ENCODE measurements at places on chromosomes 4 and X.

DNA sequence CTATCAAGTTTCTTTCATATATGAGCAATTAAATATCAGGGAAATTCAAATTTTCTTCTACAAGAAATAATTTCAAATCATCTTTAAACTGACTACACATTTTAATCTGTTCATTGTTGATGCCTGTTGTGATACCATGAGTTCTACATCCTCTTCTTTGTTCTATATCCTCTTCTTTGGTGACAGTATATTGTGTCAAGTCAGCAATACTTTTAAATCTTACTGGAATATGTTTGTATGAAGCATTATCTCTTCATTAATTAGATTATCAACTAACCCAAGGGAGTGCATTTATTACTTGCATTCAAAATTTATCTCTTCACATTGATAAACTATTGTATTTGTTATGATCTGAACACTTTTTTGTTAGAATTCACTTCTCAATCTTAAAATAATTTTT lies 275.0 kb upstream of the INTU start:
- no peak for DNase-seq

DNA sequence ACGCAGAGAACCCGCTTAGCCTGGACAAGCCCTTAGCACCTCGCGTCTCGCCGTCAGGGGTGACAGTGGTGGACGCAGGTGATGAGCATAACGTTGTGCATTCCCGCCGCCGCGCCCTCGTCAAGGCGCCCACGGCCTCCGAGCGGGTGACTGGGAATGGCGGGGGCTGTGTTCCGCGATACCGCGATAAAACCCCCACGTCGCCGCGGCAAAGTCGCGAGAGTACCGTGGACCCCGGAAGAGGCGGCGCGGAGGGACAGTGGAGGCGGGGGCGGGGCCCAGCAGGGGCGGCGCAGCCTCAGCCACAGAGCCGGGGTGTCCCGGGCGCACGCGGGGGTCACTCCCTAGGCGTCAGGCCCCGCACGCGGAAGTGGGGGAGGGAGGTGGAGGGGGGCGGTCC lies 53.8 kb downstream of the ZFYVE28 start:
- peak; percentile 56 for DNase-seq

DNA sequence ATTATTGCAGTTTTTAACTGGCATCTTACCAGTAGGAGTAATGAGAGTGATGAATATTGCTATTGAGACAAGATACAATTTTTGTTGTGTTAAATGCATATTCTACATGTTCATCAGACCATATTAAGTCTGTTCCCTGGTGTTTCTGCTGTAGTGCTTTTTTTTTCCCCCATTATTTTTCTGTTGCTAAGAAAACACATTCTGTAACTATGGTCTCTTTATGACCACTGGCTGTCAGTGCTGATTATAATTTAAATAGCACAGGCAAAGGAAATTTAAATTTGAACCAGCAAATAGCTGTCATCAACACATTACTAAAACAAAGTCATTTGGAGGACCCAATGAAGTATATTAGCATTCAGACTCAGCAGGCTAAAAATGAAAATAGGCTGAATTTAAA lies 98.3 kb upstream of the ANKRD50 start:
- DNase-seq: no peak

GRCh38 chr4:161003418-161004057 lies 1160.3 kb downstream of the FSTL5 start:
- DNase-seq: no peak

GRCh38 chr4:122798101-122798500 lies 28.5 kb upstream of the FGF2 start:
- DNase-seq: no peak

GRCh38 chr4:54852054-54852453 lies 194.3 kb downstream of the KIT start:
- DNase-seq: no peak

DNA sequence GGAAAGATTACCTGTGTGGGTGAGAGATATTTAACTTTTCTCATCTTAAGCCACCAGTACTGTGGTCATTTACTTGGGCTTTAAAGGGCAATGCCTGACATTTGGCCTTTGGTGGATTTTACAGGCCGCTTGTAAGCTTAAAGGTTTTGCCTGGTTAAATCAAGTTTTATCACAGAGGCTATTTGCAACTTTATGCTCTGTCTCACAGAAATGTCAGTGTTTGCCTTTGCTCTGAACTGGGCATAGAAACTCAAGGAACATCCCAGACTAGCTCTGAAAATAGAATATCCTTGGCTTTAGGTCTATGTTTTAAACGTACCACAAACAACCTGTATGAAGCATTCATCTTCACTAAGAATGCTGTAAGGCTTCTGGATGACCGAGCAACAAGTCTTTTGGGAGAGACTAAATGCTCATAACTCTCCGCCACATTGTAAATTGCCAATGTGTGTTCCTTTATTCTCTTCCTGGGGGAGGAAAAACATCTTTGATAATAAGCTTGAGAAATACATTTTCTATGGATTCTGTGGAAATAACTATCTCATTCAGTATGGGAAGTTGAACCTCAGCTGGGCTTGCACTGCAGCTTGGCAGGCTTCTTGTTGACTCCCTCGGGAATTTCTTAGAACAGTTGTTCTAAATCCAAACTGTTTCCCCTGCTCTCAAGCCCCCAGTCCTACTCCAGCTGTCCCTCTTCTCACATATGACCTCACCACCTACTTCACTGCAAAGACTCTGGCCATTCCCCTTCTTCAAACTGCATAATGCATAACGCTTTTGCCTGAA lies 105.8 kb upstream of the WDR44 start:
- DNase-seq: no peak

- no peak for DNase-seq
Measured at GRCh38 chr4:149048451-149049143, 606.4 kb upstream of the NR3C2 start.

GRCh38 chrX:130055103-130055502 lies 55.2 kb downstream of the ELF4 start:
- no peak for DNase-seq

- no peak for DNase-seq
Measured at GRCh38 chr4:149409146-149409545, 406.5 kb downstream of the IQCM start.

DNA sequence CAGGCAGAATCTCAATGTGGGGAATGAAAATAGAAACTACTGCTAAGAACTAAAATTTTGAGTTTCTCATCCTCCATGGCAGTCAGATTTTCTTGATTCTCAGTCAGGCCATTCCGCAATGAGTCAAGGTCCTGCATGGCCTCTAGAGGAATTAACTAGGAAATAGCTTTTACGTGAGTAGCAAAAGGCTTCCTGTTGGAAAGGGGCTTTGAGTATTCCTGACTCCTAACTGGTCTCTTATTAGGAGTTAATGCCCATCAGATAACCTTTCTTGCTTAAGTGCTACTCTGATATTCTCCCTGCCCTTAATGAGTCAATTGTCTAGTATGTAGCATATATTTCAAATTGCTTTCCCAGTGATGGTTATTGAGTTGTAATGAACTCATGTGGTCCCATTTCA lies 65.7 kb upstream of the ARHGAP24 start:
- DNase-seq: no peak

- DNase-seq: no peak
Measured at GRCh38 chr4:168853770-168854169, 156.3 kb downstream of the CBR4 start.

GRCh38 chr4:75705198-75705977 lies 19.0 kb upstream of the USO1 start:
- DNase-seq: peak; percentile 9

DNA sequence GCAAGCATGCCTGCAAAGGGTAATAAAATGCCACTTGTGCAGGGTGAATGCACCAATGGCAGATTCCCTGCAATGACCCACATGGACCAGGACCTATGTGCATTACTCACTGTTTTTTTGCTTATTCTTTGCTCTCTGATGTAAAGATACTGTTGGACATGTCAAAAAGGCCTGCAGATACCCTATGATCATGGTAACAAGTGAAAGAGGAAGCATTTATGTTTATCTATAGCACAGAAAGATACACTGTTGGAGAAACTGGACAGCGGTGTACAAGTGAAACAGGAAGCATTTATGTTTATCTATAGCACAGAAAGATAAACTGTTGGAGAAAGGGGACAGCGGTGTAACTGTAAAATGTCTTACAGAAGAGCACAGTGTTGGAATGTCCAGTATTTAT lies 127.5 kb downstream of the PAPSS1 start:
- no peak for DNase-seq

DNA sequence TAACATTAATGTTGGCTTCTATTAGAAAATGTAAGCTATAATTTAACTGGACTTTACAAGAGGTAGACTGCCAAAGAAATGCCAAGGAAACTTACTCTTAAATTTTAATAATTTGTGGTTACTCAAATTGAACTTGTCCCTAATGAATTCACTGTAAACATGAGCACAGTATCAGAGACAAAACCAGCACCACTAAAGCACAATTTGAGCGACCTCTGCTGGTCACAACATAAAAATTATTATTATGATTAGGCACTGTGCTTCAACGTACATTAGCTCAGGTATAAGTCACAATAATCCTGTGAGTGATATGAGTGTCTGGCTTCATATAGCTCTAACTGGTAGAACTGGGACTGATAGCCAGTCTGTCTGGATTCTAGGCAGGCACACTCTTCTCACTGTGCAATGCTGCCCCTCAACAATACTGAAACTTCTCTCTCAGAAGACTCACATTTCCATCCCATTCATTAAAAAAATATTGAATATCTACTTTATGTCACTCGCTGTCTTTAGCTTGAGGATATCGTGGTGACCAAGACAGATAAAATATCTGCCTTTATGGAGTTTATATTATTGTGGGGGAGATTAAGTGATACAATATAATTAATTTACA lies 8.0 kb downstream of the NUDT6 start:
- DNase-seq: no peak

- DNase-seq: no peak
Measured at GRCh38 chrX:154715825-154716224, 35.1 kb downstream of the GAB3 start.

- no peak for DNase-seq
Measured at GRCh38 chrX:12263211-12263610, 124.9 kb downstream of the FRMPD4 start.

DNA sequence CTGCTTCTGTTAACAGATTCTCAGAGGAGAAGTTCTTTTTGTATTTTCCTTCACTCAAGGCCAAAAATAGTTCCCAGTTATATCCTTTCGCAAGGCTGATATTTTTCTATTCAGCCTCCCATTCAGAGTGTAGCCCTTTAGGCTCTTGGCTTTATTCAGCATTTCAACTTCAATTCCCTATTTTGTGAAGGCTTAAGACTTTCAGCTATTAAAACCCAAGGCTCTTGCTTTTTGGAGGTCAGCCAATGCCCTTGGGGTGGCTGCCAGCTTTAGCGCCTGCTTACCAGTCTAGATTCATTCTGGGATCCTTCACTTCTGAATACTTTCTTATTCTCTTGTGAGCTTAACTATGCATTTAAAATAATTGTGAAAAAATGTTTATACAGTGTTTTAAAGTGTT lies 57.3 kb upstream of the ADGRA3 start:
- DNase-seq: no peak

DNA sequence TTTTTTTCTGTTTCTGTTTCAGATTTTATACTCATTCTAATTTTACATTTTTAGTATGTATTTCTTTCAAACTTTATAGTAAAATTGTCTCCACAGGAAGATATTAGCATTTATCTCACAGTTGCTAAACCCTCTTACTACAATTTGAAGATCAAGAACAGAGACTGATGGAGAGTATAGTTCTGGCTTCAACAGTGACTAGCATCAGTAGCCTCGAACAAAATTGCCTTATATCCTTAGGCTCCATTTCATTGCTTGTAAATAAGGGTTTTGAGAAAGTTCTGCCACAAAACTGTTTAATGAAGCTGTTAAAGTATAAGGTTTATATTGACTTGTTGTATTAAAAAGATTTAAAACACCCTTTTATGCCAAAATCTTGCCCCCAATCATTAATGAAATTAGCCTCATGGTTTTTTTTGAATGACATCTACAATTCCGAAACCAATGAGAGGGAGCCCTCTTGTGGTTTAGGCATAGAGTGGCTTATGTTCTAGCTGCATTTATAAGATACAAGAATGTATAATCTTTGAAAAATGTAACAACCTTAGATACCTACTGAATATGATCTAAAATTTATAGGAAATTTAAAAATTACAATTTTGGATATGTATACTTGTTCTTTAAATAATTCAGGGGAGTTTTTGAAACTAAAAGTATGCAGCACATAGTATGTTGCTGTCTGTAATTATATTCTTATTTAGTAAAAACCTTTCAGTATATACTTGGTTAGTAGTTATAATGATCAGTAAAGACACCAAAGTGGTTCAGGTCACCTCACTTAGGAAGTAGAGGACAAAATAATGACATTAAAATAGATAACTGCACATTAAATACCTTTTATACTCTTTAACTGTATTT lies 109.8 kb upstream of the HPGD start:
- no peak for DNase-seq

- DNase-seq: no peak
Measured at GRCh38 chr4:53714236-53715140, 123.2 kb upstream of the LNX1 start.

DNA sequence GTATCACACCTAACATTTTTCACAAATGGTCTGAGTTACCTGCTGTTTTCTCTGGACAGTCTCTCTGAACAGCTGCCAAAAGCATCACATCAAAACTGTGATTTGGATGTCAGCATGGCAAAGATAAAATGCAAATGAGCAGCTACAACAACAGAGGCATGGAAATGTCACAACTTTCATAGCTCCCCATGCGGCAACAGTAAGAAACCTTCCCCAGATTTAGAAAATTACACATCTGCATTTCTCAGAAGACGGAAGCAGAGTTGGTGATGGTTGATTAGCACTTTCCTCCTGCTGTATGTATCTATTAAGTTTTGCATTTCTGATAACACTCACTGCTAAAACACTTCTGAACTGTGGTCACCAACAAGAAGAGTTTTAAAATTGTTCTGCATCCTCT lies 9.7 kb downstream of the PRKG2 start:
- DNase-seq: no peak

GRCh38 chrX:43865791-43866190 lies 16.5 kb downstream of the MAOB start:
- no peak for DNase-seq

- DNase-seq: no peak
Measured at GRCh38 chr4:10963241-10963640, 278.7 kb upstream of the CLNK start.

- no peak for DNase-seq
Measured at GRCh38 chrX:41543025-41543424, 95.9 kb downstream of the NYX start.

- DNase-seq: no peak
Measured at GRCh38 chr4:152368001-152368400, 167.9 kb downstream of the FBXW7 start.

GRCh38 chrX:141936080-141936479 lies 32.4 kb downstream of the MAGEC1 start:
- no peak for DNase-seq

- no peak for DNase-seq
Measured at GRCh38 chr4:122150931-122151330, 1.2 kb upstream of the BLTP1 start.

GRCh38 chrX:115322375-115322774 lies 32.9 kb downstream of the LUZP4 start:
- no peak for DNase-seq

- no peak for DNase-seq
Measured at GRCh38 chrX:105564501-105564900, 257.8 kb upstream of the NRK start.

DNA sequence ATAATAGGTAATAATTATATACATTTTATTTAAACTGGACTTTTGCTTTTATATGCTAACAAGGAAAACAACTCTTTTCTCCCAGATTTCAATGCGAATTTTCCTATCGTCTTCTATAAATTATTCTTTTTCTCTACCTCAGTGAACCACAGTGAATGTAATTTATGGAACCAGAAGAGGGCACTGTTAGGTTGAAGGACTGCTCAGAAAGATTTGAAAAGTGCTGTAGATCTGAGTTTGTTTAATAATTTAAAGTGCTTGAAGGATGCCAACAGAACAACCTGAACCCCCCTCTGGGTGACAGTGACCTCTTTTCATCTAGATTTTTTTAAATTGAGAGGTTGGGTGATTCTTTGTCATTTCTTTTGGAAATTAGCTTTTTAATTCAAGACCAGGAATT lies 54.9 kb downstream of the PHOX2B start:
- no peak for DNase-seq
